CD4-positive, alpha-beta T cell treated with Interleukin-17A for 1 hour (primary cell): ENCODE measurements at places on chromosomes 4 and X.

GRCh38 chr4:124684301-124684700 is 28.2 kb downstream of the ANKRD50 start:
- no peak for DNase-seq

DNA sequence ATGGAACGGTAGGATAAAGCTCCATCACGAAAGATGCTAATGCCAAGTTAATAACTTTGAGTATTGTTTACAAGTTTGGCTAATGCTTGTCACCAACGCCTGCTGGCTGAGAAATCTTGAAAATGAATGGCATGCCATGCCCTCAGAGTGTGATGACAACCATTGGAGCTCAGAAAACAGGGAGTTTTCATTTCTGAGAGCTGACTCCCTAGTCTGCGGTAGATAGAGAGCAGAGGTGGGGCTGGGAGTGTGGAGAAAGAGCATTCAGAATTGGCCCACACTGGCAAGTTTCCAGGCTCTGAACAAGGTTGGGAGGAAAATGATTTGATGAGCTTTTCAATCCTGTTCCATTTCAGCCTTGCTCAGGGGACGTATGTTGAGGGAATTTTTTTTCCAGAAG is 183.9 kb downstream of the CPEB2 start:
- DNase-seq: no peak

DNA sequence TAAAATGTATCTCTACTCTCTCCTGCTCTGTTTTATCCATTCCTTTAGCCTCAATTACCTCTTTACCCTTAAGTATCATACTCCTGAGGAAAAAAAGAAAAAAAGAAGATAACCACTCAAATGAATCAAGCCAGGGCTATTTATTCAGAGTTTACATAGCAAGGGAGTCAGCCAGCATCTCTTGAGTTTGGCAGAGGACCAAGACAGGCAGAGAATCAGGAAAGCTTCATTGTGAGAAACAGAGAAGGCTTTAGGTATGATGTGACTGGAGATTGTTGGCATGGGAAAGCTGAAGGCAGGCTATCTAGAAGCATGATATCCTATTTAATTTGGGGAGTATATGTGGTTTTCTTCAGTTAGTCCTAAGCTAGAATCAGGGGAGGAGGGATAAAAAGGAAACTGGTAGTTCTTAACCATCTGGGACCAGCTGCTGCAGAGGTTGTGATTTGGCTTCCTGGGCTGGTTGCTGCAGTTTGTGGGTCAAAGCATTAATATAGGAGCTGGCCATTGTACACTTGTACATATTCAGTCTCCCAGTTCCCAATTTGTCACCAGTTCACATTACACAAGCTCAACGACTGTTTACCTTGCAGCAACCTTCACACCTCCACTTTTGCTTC is 11.2 kb downstream of the APELA start:
- no peak for DNase-seq

GRCh38 chr4:174266416-174266815 is 17.1 kb downstream of the FBXO8 start:
- DNase-seq: no peak

- DNase-seq: no peak
Measured at GRCh38 chr4:108056418-108056817, 66.7 kb downstream of the HADH start.

DNA sequence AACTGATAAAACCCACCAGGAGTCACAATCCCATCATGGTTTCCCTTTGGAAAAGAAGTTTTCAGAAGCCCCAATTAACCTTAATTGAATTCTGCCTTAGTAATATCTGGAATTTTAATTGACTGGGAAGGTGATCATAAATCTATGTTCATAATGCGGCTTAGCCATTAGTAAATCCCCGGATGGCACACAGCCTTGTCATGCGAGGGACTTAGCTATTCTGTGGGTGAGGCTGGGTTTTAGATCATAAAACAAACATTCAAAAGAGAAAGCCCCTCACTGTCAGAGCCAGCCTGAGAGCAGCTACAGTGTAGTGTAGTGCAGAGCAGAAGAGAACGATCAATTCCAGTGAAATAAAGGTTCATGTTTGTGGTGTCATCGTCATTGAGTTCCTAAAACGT is 124.0 kb upstream of the NOCT start:
- DNase-seq: no peak

GRCh38 chr4:52657618-52658501 is 1.2 kb downstream of the USP46 start:
- DNase-seq: no peak

DNA sequence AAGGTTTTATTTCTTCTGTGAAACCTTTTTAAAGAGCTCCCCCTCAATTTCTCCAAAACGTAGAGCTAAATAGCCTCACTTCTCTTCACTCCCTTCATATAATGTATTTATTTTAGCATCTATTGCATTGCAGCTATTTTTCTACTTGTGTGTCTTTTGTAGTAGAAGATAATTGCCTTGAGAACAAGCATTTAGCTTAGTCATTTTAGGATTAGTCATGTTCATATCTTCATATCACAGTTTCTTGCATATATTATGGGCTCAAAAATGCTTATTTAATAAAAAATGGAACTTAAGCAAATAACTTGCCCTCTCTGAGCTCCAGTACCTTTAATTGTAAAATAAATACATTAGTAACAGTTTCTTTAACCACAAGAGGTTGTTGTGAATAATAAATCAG is 72.1 kb upstream of the SPANXC start:
- DNase-seq: no peak

DNA sequence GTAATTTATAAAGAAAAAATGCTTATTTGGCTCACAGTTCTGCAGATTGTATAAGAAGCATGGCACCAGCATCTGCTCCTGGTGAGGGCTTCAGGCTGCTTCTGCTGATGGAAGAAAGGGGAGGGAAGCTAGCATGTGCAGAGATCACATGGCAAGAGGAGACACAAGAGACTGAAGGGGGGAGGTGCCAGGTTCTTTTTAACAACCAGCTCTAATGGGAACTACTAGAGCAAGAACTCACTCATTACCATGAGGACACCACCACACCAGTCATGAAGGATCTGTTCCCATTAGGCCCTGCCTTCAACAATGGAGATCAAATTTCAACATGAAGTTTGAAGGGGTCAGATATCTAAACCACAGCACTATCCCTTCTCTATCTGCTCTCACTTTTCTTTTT is 9.4 kb upstream of the COPS4 start:
- DNase-seq: no peak

DNA sequence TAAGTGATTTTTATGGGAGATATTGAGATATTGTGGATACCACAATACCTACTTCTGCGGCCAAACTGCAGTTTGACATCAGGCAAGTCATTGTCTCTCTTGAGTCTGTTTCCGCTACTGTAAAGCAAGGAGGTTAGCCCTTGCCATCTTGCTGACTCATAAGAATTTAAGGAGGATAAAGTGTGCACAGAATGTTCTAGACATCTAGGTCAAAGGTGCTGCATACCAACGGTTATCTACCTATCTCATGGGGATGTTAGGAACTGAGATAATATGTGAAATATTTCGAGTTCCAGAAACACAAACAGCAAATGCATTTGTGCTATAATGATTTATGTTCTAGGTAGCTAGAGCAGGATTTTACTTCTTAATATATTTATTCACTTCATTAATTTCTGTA is 211.5 kb upstream of the NR3C2 start:
- no peak for DNase-seq

GRCh38 chr4:47031011-47031678 is at the start of gene GABRB1:
Gene GABRB1 (plus strand): TSS chr4:47031567.
- DNase-seq: peak; percentile 22

DNA sequence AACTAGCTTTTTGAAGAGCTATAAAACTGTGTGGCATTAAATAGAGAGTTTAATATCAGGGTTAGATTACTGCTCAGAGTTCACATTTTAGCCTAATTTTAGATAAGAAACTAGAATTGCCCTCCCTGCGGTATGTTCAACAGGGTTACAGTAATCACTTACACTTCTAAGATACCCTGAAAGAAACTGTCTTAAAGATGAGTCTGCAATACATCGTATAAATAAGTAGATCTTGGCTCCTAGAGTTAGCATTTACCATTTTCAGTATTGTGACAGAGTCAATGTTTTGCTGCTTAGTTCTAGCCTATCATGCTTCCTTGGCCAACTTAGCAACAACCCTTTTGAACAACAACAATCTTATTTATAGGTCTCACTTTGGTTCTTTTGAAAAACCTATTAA is 217.8 kb upstream of the NDST4 start:
- DNase-seq: no peak

DNA sequence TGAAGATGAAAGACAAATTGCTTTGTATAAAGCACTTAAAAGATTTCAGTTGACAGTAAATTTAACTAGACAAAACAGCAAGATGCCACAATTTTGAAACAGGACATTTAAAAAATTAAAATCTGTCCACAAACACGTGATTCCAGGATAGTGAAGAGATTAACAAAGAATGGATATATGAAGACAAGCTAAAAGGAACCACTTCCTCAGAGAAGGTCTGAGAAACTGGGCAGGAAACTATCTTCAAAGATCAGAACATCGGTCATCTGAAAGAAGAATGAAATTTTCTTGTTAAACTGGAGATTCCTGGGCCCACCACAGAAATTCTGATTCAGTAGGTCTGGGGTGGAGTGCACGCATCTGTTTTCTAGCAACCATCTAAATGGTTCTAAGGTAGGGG is 1.4 kb downstream of the RWDD4 start:
- DNase-seq: no peak

DNA sequence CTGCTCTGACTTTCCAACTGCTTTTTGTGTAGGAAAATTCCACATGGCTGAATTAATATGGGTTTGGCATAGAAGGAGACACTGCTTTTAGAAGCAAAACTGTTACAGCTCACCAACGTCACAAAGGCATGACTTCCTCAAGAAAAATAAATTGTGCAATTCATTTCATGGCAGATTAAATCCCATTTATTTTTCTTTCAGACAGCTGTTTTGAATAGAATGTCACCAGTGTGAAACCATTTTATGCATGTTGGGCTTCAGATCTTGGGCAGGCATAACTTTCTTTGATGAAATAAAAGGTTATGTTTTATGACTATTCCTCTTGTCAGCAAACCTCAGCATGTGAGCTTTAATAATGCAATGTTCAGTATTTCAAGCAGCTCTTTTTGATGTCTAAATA is 542.8 kb downstream of the GALNTL6 start:
- DNase-seq: no peak

DNA sequence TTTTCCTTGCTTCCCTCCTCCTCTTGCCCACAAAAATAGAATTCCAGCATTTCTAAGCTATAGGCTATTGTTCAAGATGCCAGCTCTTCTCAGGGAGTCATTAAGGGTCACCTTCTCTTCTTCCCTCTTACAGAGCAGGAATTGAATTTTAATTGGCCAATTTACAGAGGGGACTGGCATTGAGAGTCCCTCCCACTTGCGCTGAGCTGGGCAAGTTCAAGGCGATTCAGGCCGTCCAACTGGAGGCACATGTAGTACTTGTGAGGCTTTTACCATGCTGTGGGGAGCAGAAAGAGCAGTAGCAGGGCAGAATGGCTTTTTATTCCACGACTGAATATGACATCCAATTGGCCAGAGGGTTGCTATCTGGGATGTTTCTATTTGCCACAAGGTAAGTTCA is 181.9 kb downstream of the SOWAHB start:
- DNase-seq: no peak

DNA sequence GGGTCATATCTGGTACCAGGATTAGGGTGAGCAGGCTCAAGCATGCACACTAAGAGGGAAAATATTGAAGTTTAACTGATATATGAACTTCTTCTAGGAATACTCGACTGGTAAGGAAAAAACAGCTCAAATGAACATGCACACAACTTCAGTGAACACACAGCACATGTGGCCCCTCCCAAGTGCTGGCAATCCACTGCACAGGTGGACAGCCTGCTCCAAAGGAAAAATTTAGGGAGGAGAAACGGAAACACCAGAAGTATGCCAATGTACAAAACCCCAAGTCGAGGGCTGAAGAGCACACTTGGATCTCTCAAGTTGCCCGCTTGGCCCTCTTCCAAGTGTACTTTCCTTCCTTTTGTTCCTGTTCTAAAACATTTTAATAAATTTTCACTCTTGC is 205.0 kb upstream of the FAM47C start:
- DNase-seq: no peak

DNA sequence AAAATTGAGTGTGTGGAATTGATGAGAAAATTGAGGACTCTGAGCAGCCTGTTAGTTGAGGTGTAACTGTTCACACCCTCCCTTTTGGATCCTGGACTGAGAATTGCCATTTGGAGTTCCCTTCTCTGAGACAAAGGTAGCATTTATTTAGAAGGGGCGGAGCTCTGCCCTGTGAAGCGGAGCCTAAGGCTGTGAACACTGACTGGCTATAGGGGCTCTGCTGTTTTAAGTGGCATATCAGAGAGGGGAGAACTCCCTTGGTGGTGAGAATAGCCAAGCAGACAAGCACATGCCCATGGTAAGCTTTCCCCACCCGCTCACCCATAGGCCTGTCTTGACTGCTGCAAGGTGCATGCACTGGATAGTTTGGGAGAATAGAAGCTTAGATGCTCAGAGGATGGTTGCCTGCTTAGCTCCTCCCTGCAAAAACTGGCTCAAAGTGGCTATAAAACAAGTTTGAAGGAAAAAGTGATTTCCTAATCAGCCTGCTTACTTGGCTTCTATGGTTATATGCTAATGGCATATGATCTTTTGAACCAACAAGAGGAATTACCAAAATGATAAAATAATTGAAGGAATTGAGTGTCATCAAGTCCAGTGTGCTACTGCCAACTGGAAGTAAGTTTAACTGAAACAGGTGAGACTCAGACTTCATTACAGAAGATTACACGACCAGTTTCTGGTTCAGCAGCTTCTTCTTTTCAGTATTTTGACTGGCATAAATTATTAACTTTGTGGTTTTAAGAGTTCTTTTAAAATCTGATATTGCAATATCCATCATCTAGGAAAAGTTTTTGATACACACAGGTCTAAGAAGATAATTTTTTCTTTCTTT is 108.4 kb downstream of the AFF1 start:
- no peak for DNase-seq

DNA sequence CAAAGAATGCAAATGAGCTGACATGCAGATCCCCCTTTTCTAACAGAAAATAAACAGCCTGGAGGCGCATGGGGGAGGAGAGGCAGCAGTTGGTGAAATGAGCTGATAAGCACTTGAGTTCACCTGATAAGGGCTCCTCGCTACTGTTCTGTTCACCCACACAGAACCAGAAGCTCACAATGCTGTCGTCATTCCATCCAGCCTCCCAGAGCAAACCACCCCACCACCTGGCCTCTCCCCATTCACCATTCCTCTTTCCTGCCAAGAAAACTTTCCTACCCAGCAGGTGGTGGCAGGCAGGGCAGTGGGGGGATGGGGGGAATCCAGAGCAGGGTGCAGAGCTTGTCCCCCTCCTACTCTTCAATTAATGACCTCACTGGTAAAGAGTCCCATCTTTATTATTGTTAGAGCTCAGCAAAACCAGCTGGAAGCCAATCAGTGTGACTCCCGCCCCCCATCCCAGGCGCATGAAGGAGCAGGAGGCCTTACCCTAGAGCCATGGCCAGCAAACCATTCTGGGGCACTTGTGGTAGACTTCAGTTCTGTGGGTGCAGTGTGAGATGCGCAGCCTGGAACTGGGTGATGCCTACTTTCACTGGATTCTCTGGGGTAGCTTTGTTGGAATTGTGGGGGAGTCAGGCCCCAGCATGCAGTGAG is 350.3 kb downstream of the ZIC3 start:
- DNase-seq: no peak

- no peak for DNase-seq
Measured at GRCh38 chr4:20456407-20456806, 204.7 kb downstream of the SLIT2 start.
